Muscle of back (tissue), 13 donors: ENCODE measurements at places on chromosomes 2 and 18.

DNA sequence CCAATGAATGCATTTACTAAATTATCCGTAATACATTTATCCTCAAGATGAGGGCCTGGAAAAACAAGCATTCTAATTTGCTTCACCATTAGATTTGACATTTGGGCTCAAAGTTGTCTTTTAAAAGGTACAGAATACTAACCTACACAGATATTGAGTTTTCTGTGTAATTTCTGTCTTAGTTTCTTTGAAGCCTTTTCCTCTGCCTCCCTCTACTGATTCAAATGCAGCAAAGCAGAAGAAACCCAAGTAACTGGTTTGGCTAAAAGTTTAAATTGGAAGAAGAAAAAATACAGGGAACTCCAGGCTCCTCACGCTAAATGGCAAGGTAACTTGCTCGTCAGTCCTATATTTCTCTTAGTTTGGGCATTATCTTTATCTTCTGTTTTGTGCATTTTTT lies 53.3 kb upstream of the SLC5A7 start:
- peak; percentile 27 for DNase-seq

DNA sequence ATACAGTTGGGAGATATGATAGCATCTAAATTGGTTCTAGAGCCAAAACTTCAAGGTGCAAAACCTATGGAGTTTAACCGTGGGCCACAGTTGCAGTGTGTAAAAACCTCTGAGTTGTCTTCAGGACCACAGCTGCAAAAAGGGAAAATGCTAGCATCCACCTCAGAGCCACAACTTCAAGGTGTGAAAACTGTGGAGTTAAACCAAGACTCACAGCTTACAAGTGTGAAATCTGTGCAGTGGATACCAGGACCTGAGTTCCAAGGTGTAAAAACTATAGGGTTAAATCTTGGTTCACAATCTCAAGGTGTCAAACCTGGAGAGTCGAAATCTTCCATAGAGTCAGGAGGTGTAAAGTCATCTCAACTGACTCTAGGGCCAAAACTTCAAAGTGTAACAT lies 10.4 kb upstream of the ZNF512 start:
- DNase-seq = no peak

- no peak for DNase-seq
Observed at GRCh38 chr2:102790091-102790455, 28.2 kb downstream of the TMEM182 start.

- DNase-seq = no peak
Observed at GRCh38 chr2:166381-166780, 97.5 kb downstream of the SH3YL1 start.

GRCh38 chr2:121366040-121366439 lies 81.0 kb upstream of the TFCP2L1 start:
- no peak for DNase-seq

GRCh38 chr2:38598200-38598990 lies 4.3 kb downstream of the HNRNPLL start:
- no peak for DNase-seq

GRCh38 chr2:98895221-98895620 lies 40.8 kb downstream of the CRACDL start:
- DNase-seq = no peak

- no peak for DNase-seq
Observed at GRCh38 chr2:17322461-17322860, 195.8 kb downstream of the RAD51AP2 start.

- no peak for DNase-seq
Observed at GRCh38 chr2:215825707-215826106, 187.6 kb downstream of the MREG start.

- DNase-seq = no peak
Observed at GRCh38 chr2:23402205-23402740, 17.3 kb downstream of the KLHL29 start.

DNA sequence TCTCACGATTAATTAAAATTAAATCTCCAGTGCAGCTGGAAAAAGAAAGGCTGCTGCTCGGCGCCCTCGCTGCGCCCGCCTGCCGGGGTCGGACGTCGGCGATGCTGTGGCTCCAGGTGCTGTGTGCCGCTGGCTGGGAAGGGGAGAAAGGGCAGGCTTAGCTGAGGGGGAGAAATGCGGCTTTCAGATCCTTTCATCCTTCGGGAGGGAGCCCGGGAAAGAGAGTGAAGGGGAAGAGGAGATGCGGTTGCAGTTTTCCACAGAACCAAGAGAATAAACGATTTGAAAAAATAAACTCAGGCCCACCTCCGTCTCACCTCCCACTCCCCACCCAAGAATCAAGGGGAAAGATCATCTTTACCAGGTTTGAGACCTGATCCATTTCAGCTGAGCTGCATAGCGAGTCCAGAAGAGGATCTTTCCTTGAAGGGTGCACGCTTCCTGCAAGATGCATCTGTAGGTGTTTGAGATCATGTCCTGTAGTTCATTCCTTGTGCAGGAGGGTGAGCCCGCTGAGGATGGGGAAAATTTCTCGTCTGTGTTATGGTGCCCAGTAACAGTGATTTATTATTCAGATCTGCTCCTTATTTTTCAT lies 495 bp downstream of the TMEM169 start:
- DNase-seq = no peak

- DNase-seq = no peak
Observed at GRCh38 chr2:18800240-18800971, 211.0 kb upstream of the NT5C1B start.

- no peak for DNase-seq
Observed at GRCh38 chr18:61825386-61825785, 67.4 kb downstream of the RNF152 start.

DNA sequence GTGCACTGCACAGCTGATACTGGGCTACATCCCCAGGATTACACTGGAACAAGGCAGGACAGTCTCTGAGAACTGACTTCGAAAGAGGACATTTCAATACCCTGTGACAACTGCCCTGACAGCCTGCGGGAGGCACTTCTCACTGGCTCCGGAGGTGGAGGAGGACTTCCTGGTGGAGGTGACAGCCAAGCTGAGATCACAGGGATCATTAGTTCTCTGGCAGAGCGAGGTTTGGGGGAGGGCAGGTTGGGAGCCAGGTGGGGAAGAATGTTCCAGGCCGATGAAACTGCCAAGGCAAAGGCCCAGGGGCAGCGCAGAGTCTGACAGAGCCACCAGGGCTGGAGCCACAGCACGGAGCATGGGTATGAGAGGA lies 28.0 kb upstream of the NPAS2 start:
- no peak for DNase-seq

DNA sequence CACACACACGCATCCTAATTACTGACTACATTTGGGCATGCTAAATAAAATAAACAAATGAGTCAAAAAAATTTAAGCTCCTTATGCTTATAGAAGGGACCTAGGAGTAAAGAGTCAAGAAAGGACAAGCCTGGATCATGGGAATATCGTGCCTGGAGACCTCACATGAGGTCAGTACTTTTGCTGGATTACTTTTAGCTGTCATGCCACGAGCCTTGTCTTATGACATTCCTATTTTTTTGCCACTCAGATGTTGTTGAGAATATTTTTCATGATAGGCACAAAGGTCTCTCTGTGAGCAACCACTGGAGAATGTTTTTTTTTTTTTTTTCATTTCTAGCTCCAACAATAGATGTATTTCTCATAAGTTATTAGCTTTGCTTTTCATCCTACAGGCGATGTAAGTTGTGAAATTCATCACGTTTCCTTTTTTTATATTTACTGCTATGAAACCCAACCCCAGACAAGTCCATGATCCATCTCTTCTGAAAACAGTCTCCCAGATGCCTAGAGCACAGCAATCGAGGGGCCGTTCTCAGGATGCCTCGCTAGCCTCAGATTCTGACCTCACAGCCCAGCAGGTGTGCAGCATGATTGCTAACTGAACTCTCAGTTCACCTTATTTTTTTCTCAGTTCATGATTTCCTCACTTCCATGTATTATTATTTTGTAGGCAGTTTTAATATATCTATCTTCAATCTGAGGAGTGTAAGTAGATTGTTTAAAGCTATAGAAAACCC lies 464.5 kb downstream of the IRS1 start:
- DNase-seq = no peak

DNA sequence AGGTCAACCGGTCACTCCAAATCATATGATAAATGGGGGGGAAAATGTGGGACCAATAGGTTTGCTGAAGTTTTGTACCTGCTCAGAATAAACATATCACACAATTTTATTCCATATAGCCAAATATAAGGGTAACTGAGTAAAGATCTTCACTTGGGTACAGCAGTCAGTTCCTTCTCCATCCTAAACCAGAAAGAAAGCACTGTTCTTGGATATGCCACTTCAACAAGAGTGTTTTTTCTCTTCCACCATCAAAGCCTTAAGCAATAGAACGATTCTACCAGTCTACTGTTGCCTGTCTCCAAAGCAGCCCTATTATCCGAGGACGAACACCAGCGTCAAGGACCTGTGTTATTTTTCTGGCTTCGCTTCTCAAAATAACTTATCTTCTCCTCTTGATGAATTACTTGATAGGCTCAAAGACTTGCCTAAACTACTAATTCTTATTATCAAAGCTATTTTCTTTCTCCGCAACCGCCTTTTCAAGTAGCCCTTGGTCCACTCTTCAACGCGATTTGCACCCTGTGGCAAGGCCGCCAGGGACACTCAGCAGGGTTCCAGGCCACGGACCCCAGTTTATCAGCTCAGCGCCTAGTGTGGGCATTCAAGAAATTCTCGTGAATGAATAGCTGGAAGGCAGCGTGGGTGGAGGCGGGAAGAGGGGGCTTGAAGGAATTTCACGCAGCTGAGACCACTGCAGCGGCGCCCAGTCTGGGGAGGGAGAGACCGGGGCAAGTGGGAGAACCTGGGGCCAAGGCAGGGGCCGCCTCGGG lies 646 bp downstream of the ALS2 start:
- no peak for DNase-seq

- DNase-seq = no peak
Observed at GRCh38 chr18:68735483-68736343, 20.8 kb upstream of the TMX3 start.

DNA sequence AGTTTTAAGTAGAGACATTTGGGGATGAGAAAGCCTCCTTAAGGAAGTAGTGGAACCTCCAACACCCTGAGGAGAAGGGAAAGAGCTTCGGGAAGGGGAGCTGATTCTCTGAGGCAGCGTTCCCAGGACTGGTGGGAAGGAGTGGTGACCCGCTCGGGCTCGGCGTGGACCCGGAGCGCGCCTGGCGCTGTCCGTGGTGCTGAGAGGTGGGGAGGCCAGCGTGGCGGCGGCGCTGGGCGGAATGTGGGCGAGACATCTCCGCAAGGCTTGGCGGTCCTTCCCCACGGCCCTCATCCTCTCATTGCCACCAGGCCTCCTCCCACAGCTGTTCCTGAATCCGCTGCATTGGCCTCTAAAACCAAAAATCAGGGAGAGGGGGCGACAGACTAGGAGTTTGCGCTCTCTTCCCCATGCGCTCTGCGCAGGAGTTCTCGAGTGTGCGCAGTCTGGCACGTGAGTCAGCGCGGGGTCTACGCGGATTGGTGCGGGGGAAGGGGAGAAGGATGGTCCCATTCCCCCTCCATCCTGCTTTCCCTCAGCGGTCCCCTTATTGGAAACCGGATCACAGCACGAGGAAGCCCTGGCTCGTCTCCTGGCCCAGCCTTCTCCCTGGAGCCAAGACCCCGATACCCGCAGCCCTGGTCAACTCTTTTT lies 857 bp downstream of the RESP18 start:
- DNase-seq = no peak

DNA sequence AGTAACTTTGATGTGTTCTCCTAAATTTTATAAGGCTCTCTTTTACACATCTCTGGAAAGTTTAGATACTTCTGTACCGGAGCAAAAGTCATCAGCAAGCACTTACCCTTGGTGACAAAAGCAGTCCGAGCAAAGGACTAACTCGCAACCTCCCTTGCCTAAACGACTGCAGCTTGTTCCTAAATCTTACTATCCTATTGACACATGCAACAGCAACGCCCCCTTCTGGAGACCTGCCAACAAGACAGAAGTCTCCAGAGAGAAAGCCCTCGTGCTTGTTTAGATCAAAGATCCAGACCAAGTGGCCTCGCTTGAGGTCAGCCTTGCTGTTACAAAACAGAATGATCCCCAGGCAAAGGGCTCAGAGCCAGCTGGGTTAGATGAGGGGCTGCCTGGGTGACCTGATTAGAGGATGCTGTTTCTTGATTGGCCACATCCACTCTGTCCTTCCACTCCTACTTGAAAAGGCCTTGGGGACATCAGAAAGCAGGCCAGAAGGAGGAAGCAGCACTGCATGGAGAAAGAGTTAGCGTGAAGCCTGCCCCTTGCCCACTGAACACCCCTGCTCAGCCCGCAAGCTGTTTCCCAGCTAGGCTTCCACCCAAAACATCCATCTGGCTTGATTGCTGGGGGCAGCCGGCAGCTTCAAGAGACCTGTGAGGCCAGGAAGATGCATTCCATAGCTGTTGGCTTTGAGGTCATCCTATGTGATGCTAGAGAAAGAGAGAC lies 94.3 kb downstream of the HNRNPLL start:
- peak; percentile 84 for DNase-seq

DNA sequence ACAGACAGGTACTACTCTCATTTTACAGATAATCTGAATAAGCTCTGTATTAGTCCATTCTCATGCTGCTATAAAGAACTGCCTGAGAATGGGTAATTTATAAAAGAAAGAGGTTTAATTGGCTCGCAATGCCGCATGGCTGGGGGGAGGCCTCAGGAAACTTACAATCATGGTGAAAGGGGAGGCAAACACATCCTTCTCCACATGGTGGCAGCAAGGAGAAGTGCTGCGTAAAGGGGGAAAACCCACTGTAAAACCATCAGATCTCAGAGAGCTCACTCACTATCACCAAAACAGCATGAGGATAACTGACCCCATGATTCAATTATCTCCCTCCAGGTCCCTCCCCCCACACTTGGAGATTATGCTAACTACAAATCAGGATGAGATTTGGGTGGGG lies 254.4 kb downstream of the KCNE4 start:
- DNase-seq = no peak

GRCh38 chr2:111898703-111899514 lies 502 bp downstream of the MERTK start:
- no peak for DNase-seq
